ENCODE measurements at places on chromosomes 12 and 14.

- no peak for DNase-seq
These were observed 374.5 kb downstream of the EMP1 start for GRCh38 chr12:13571035-13571434.

- peak; percentile 85 for DNase-seq
These were observed 4.7 kb upstream of the TTC7B start for GRCh38 chr14:90820958-90821357.

DNA sequence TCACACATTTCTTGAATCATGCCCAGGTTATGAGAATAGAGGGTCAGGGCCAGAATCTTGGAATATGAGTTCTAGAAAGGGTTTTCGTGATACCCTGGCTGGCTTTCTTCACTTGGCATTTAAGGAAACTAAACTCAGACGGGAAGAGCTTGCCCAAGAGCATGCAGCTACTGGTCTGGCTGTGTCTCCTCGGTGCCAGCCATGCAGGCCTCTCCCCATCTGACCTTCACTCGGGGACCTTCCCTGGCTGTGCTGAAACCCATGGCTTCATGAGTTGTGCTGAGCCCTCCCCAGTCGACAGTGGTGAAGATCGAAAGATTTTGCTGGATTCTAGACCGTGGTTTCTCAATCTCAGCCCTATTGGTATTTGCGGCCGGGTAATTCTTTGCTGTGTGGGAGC, 38.0 kb downstream of the FOXN3 start:
- no peak for DNase-seq

DNA sequence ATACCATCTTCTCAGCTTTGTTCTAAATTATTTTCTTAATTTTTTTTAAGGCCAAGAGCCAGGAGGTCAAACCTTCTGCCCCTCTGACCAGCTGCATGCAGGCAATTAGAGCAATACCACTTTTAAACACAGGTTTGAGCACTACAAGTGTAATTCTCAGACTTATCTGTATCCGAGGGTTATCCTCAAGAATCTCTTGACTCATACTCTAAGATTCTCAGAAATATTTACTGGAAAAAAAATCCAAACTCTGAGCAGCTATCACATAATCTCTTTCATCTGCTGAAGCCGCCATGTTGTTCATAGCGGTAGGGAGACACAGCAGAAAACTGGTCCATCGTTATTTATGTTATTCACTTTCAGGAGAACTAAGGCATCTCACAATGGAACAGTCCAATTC, 27.4 kb upstream of the PTHLH start:
- no peak for DNase-seq
